Suppressor macrophage treated with lipopolysaccharide for 4 hours (primary cell): ENCODE measurements at places on chromosomes 16 and 17.

GRCh38 chr17:19583871-19584270, 50.2 kb downstream of the SLC47A1 start:
- DNase-seq: no peak

- no peak for DNase-seq
These were observed 59.0 kb downstream of the ARHGAP17 start for GRCh38 chr16:24955975-24956731.

- DNase-seq: no peak
These were observed 3.6 kb upstream of the CHMP6 start for GRCh38 chr17:80987941-80988461.

GRCh38 chr17:65418622-65419021, 142.8 kb downstream of the AXIN2 start:
- no peak for DNase-seq

GRCh38 chr17:74599023-74599399, 6.9 kb upstream of the CD300LD start:
- DNase-seq: peak; percentile 71

DNA sequence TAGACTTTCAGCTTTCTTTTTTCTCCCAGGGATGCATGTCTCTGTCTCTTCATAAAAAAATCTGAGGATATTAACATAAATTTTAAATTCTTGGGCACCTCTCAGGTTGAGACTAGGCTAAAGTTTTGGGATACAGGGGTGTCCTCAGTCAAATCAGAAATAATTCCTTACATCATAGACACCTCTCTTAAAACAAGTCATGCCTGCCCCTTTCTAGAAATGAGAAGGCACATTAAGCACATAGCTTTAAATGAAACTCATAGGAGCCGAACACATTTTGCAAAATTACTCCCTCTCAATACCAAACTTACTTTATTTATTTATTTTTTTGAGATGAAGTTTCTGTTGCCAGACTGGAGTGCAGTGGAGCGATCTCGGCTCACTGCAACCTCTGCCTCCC, 67.3 kb upstream of the BCAR1 start:
- no peak for DNase-seq

- DNase-seq: no peak
These were observed 61.9 kb upstream of the RBBP6 start for GRCh38 chr16:24477492-24477891.

- DNase-seq: no peak
These were observed 53.5 kb upstream of the INTS2 start for GRCh38 chr17:61981323-61981722.

DNA sequence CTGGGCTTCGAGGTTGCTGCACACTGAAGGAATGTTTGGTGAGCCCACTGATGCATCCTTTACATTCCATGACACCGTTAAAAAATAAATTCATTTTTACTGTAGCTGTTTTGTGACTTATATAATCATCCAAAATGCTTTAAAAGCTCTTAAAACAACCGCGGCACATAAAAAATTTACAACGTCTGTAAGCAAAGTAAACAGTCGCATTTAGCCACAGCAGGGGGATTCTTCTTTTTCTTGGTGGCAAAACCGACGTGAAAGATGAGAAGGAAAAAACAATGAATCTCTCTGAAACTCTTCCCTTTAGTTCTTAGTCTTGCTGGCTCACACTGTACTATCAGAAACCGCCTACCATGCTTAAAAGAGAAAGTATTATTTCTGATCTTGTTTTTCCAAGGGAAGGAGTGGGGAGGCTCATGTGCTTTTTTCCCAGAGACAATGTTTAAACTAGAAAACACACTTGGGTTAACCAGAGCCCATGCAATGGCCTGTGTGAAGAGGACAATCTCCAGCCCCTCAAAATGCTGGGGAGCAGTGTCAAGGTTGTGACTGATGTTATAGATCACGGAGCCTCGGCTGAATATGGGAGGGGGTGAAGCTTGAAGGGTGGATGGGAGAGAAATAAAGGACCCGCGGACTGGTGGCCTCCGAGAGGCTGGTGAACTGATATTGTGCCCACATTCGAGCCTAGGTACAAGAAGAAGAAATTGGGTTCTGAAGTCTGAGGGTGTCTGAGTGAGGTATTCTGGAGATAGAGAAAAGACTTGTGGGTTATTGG, 91.1 kb downstream of the IRF8 start:
- DNase-seq: no peak

GRCh38 chr16:69513180-69513966, 52.4 kb upstream of the NFAT5 start:
- no peak for DNase-seq

DNA sequence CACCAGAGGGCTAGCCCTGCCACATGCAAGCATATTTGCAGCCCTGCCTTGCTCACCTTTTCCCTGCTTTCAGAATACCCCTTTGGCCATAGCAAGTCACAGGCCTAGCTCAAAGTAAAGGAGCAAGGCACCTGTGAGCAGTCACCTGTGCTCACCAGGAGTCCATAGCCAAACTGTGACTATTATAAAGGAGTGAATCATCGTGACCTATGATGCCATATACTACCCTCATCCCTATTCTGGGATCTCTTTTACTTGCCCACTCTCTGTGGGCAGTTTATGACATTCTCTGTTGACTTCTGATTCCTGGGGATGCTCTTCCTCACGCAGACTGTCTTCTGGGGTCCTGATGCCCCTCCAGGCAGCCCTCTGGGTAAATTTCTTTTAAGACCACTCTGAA, 200.5 kb upstream of the NLRP1 start:
- no peak for DNase-seq
